ENCODE measurements at places on chromosomes 2 and 18.

- DNase-seq, result no peak
Observed at GRCh38 chr2:84851876-84852275, 29.0 kb downstream of the TRABD2A start.

GRCh38 chr18:36733150-36733549 lies 95.7 kb downstream of the TPGS2 start:
- no peak for DNase-seq

DNA sequence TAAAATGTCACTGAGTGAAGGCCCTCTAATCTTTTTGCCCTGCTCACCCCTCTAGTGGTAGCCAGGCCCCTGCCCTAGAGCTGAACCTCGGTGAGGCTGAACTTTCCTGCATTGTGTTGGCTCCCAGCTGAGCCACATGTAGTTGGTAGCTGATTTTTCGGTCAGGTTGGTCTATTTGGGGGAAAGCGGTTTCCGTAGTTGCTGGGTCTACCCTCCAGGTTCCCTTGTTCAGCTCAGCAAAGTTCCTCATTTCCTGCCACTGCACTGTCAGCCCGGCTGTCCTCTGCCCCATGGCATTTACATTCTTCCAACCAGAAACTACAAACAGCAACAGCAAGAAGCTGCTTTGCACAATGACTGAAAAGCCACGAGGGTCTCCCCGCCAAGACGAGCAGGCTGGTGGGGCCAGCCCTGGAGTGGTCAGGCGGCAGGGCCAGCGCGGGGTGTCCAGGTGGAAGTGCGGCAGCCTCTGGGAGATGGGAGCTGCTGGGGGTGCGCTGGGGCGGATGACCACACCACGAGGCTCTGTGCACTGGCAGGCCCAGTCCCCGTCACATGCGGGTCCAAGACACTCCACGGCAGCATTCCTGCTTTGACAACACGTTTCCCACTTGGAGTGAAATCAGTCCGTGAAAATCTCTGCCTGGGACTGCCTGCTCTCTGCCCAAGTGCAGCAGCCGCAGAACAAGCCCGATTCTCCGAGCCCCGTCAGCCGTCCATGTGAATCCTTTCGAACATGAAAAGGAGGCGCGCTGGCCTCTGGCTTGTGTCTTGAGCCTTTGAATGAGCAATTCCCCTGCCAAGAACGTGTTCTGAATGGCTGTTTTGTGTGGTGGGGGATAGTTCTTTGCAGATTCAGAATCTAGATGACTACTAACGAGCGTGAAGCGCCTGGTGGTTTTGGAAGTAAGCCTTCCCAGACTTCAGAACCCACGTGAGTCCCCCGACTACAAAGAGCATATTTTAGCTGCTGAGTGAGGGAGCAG lies 159.4 kb downstream of the ASB1 start:
- no peak for DNase-seq

DNA sequence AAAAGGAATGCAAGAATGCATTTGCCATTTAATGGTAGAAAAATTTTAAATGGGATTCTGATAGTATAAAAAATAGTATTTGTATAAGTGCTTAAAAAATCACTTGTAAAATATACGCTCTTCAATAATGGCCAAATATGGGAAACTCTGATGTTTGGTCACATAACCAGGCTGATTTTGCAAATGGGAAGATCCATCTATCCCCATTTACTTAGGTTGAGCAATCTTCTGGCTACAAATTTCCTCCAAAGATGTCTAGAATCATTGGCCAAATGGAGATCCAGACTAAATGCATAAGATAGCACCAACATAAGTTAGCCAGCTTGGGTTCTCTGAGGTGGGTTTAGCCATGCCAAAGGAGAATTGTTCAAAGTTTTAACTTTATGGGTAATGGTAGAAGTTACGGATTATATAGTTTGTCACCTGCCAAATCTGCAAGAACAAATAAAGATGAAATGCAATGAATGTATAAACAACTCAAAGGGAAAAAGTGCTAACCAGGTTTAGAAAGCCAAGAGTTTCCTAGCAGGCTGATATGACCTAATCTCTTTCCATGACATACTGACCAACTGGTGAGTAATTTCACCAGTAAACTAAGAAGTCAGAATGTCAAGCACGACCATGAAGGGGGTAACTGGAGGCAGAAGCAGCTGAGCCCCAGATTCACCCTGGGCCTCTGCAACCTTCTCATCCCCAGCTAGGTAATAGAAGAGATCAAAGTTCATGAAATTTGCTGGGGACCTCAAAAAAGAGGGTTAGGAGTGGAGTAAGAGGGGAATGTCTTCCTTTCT lies 10.0 kb downstream of the RHOB start:
- DNase-seq, result no peak

Measured in coronary artery (tissue), 2 donors.